ENCODE measurements at places on chromosomes 12 and 14.

DNA sequence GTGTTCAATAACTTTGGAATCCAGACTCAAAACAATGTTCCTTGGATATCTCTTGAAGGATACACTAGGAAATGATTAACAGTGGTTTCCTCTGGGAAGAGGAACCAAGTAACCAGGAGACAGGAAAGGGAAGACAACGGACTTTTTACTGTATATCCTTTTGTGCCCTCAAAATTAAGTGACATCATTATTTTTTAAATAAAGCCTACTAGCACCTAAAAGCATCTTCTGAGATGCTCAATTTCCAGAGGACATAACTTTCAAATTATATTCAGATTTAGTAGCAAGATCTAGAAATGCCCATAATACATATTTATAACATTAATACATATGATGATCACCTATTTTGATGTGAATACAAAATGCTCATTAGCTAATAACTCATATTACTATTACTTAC is 6.5 kb downstream of the HECTD1 start:
- no peak for DNase-seq

DNA sequence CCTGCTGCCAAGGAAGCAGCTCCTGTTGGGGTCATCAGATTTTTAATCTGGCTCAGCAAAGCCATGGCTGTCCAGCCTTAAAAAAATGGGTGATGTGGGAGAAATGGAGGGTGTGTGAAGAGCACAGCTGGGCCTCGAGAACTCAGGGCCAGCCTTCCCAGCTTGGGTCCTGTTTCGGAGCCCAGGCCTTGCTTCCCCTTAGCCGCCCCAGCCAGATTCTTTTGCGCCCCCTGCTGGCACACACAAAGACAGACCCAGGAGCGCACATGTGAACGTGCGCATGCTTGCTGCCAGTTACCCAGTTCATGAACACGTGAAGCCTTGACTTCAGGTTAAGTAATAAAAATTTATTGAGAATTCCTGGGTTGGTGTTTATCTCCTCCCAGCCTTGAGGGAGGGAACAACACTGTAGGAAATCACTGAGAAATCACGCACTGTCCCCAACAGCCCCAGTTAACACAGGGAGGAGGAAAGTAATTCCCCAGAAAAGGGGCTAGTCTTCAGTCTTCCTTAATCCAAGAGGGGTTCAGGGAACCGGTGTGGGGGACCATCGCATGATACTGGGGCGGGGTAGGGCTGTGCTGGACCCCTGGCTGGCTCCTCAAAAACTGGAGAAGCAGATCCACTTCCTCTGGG is 5.3 kb downstream of the PHB2 start:
- DNase-seq, result peak; percentile 92

GRCh38 chr12:85688837-85689236 is 147.4 kb downstream of the RASSF9 start:
- no peak for DNase-seq

DNA sequence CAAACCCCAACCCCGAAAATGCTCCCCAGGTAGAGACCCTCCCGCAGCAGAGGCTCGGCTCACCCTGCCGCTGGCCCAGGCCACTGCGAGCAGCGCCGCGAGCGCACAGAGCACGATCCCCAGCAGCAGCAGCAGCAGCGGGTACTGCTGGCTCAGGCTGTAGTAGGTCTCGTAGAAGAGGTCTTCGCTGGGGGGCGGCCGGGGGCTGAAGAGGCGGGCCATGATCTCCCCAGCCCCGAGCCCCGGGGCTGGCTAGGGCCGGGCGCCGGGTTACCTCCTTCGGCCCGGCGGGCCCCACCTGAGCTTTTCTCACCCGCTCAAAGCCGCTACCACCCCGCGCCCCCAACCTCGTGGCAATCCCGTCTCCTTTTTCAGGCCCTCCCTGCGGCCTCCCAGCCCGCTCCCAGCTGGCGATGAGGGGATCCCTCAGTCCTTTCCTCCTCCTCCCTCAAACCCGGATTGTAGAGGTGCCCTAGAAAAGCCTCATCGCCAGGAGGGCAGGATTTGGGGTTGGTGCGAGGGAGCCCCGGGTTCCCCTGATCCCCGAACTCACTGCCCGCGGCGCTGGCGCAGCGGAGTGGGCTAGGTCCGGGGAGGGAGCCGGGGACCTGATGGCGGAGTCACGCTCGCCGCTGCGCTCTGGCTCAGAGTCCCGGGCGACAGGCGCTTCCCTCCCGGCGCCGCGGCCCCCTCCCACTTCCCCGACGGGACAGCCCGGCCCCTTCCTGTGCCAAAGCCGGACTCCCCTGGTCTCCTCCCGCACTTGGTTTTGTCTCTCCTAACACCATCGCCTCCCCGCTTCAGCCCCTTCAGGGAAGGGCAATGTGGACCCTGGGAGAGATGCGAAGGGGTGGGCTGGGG is at the start of gene ADCY4:
TSS of gene ADCY4 (minus strand) at position 641 of the 861 bp plus-strand sequence. CDS start at position 222, 419 bp downstream.
- peak; percentile 35 for DNase-seq

- DNase-seq, result no peak
Measured at GRCh38 chr12:120529641-120530417, 871 bp upstream of the COQ5 start.

DNA sequence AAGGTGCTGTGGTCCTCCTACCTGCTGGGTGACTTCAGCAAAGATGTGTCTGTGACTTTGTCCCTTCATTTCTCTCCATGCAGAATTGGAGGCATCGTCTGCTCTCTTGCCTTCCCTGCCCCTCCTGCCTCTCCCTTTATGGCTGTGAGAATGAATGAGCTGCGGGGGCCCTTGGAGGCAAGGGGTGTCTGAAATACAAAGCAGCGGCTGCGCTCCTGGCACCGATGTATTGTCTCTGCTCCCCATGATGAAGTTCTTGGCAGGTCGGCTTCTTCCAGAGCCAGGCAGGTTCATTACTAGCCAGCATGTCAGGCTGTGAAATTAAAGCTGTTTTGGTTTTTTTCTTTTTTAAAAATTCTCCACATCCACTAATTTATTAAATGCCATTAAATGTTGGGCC is 194.5 kb downstream of the TSPAN9 start:
- DNase-seq, result no peak

GRCh38 chr14:73372529-73372928 is 85.8 kb downstream of the NUMB start:
- no peak for DNase-seq

- DNase-seq, result no peak
Measured at GRCh38 chr12:79991586-79991985, 56.7 kb upstream of the PPP1R12A start.

- no peak for DNase-seq
Measured at GRCh38 chr12:100995771-100996170, 201.2 kb downstream of the ANO4 start.

DNA sequence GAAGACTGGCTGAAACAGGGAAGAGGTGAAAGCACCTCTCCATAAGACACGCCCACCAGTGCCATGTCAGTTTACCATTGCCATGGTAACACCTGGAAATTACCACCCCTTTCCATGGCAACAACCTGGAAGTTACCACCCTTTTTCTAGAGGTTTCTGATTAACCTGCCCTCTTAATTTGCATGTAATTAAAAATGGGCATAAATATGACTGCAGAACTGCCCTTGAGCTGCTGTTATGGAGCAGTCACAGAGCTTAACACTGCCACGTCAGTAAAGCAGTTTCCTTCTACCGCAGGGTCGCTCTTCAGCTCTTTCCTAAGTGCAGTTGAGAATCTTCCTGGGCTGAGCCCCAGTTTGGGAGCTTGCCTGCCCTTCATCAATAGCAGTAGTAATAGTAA is 55.2 kb downstream of the RASSF3 start:
- DNase-seq, result no peak

GRCh38 chr12:66735275-66735674 is 56.4 kb upstream of the GRIP1 start:
- DNase-seq, result no peak

- DNase-seq, result no peak
Measured at GRCh38 chr12:102371165-102371564, 109.2 kb downstream of the IGF1 start.

- DNase-seq, result no peak
Measured at GRCh38 chr12:87338681-87339080, 690.5 kb downstream of the C12orf50 start.

GRCh38 chr14:34478261-34478660 is 16.2 kb upstream of the SPTSSA start:
- no peak for DNase-seq

- DNase-seq, result no peak
Measured at GRCh38 chr12:120725151-120725658, 421 bp upstream of the ACADS start.

DNA sequence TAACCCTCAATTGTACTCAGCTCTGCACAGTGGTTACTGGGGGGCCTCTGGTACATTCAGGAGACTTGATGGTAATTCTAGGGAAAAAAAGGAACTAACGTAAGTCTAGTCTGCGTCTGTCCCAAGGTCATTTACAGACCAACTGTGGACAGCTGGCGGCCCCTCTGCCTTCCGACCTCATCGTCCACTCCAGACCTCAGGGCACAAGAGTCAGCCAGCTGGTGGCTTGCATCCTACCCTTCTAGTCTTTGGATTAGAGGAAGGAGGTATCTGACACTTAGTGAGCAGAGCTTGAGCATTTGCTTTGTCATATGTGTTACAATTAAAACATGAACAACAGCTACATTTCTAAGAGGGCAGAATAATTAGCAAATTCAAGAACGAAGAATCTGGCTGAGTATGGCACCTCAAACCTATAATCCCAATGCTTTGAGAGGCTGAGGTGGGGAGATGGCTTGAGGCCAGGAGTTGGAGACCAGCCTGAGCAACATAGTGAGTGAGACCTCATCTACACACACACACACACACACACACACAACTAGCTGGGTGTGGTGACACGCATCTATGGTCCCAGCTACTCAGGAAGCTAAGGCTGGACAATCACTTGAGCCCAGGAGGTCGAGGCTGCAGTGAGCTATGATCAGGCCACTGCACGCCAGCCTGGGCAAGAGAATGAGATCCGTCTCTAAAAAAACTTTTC is 36.5 kb downstream of the SSH1 start:
- DNase-seq, result no peak

GRCh38 chr12:59873136-59873535 is 277.3 kb downstream of the SLC16A7 start:
- DNase-seq, result no peak

- no peak for DNase-seq
Measured at GRCh38 chr12:19166387-19166786, 36.9 kb downstream of the PLEKHA5 start.

DNA sequence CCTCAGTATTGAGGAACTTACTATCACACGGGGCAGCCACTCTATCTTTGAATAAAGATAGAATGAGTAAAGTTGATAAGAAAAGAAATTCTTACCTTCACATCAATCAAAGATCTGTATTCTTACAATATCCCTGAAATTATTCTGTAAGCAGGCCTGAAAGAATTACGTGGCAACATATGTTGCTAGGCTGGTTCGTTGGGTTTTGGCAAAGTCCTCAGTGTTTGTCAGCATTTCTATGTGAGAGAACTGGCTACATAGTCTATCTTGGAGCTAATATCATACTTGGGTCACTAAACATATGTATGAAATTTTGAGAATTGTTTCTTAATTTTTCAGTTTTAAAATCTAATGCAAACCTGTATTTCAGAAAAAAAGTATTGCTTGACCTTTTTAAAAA is 412.2 kb upstream of the GARIN6 start:
- DNase-seq, result no peak

- DNase-seq, result no peak
Measured at GRCh38 chr12:69136931-69137613, 102.3 kb upstream of the CPSF6 start.

- no peak for DNase-seq
Measured at GRCh38 chr14:77084985-77085384, 13.1 kb upstream of the CIPC start.

GRCh38 chr14:92597906-92598905 is 84.6 kb downstream of the RIN3 start:
- no peak for DNase-seq

- no peak for DNase-seq
Measured at GRCh38 chr14:22797017-22797917, 18.0 kb downstream of the SLC7A7 start.

DNA sequence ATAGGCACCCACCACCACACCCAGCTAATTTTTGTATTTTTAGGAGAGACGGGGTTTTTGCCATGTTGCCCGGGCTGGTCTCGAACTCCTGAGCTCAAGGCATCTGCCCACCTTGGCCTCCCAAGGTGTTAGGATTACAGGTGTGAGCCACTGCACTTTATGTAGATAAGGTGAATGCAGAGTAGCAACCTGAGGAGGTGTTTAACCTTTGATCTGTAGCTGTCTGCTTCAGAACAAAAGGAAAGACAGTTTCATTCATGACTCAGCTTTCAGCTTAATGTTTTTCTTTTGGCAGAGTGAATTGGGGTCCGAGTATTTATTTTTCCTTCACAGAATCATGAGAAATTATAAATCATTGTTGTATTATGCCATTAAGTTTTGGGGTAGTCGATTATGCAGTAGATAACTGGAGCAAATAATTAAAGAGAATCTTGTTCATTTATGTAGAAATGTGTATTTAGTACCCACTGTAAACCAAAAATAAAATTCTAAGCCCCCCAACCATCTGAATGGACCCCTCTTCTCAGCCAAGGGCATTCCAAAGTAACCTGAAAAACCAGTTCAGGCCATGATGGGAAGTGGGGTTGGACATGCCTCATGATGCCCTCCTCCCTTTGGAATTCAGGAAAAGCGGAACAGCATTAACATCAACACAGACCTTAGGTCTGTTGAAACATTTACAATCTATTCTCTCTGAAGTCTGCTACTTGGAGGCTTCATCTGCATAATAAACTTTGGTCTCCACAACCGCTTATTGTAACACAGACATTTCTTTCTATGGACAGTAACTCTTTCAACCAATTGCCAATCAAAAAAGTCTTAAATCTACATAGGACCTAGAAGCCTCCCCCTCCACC is 10.7 kb upstream of the STX2 start:
- DNase-seq, result no peak

GRCh38 chr12:47121146-47121545 is 41.4 kb upstream of the AMIGO2 start:
- DNase-seq, result no peak

- no peak for DNase-seq
Measured at GRCh38 chr12:84805474-84805858, 107.1 kb downstream of the SLC6A15 start.

- no peak for DNase-seq
Measured at GRCh38 chr14:87483271-87484260, 509.4 kb downstream of the GALC start.

DNA sequence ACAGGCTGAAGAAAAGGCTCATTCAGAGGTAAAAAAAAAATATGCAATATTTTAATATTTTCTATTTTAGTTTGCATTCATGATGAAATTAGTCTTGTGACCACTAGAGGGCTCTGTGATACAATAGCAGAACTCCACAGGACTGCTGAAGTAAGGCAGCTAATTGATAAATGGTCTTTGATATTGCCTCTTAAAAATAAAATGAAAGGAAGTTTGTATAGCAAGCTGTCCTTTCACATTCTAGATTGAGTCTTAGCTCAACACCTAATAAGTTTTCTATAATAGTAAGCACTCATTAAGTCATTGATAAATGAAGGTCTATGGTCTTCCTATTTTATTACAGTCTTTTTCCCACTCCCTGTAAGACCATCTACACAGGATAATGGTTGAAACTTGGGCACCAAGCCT is 315.7 kb downstream of the NAV3 start:
- DNase-seq, result peak; percentile 6

- DNase-seq, result peak; percentile 53
Measured at GRCh38 chr14:66070542-66071319, 415.4 kb upstream of the CCDC196 start.

All from thymus (tissue), 14 donors.